ENCODE measurements at places on chromosomes 6 and 20.

DNA sequence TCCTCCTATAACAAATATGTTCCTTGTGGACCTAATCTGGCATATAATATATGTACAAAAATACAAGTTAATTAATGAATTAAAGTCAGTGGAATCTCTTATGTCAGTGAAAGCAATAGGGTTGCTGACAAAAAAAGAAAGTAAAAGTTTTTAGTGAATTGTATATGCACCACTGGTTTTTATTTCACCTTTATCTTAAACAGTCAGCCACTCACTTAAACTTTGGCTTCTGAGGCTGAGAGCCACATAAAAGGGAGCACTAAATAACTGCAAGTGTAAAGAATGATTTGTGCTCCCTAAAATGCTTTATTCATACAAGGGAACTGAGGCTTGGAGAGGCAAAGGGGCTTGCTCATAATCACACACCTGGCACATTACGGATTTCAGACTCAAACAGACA lies 9.9 kb upstream of the F13A1 start:
- DNase-seq, result no peak

- DNase-seq, result no peak
Measured at GRCh38 chr20:63128956-63129355, 87.0 kb downstream of the YTHDF1 start.

- DNase-seq, result no peak
Measured at GRCh38 chr6:24861934-24862333, 63.2 kb upstream of the ARMH2 start.

- no peak for DNase-seq
Measured at GRCh38 chr6:34106900-34107299, 39.0 kb downstream of the GRM4 start.

GRCh38 chr6:76220805-76221204 lies 148.3 kb upstream of the IMPG1 start:
- no peak for DNase-seq

DNA sequence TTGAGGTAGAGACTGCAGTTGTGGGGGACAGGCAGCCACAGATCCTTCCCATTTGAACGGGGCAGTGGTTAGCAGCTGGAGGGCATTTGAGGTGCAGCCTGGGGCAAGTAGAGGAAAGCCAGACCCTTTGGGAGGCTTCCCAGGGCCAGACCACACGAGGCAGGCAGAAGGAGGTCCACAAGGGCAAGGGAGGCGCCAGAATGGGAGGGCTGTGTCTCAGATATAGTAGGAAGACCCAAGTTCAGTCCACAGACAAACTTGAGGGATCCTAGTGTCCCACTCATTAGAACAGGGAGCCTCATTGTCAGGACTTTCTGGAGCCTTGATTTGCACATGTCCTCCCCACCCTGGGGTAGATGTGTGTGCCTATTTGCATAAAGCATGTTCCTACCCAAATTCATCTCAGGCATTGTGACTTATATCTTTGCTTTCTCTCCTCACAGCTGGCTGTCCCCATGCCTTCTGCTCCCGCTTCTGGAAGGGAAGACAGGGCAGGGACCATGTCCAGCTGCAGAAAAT lies 166.0 kb downstream of the VEGFA start:
- DNase-seq, result no peak

GRCh38 chr6:41358503-41358902 lies 23.1 kb downstream of the NCR2 start:
- DNase-seq, result no peak
